Activated CD4-positive, alpha-beta T cell treated with anti-CD3 and anti-CD28 coated beads, Interleukin-2, amount 10 ng/mL, durations not matched to agents 24 days and 14 days (primary cell): ENCODE measurements at places on chromosomes 2 and 18. TPM values are rescaled to one million over a fixed set of nuclear protein-coding genes. Genes with fewer than 3 reads are reported as not detected.

Gene DSG3
- not detected in 2 replicates for total RNA-seq

Gene FOXI3
- total RNA-seq = not detected in 2 replicates

Gene ASAP2
- total RNA-seq = 0.40 and 0.83 TPM in 2 replicates

Gene CYTIP
- 320 and 321 TPM in 2 replicates for total RNA-seq

Gene ANKRD36B
- total RNA-seq = 40.0 and 40.1 TPM in 2 replicates

Gene HOXD4
- not detected in 2 replicates for total RNA-seq

Gene KCNG2
- total RNA-seq = not detected in 2 replicates

Gene CCDC148
- total RNA-seq = not detected in 2 replicates

Gene CXCR1
- total RNA-seq = not detected in 2 replicates

Gene AGXT
- total RNA-seq = not detected in 2 replicates

Gene ALKAL2
- 0.28 and 0.33 TPM in 2 replicates for total RNA-seq

Gene ASIC4
- total RNA-seq = not detected in 2 replicates

Gene WNT10A
- 0.12 and 0.28 TPM in 2 replicates for total RNA-seq

Gene DOK1
- 33.8 and 34.2 TPM in 2 replicates for total RNA-seq

Gene IL18R1
- 41.7 and 50.2 TPM in 2 replicates for total RNA-seq

Gene BBS5
- 4.3 and 4.7 TPM in 2 replicates for total RNA-seq

Gene PSMA8
- 0.80 and 0.93 TPM in 2 replicates for total RNA-seq

Gene GAL3ST2
- total RNA-seq = 0.52 and 1.2 TPM in 2 replicates

Gene ESPNL
- total RNA-seq = 0.07 and 0.26 TPM in 2 replicates

Gene REG3A
- total RNA-seq = not detected in 2 replicates

Gene TRAF3IP1
- 11.0 and 12.7 TPM in 2 replicates for total RNA-seq

Gene TWIST2
- not detected in 2 replicates for total RNA-seq

Gene SPATS2L
- 42.0 and 42.9 TPM in 2 replicates for total RNA-seq

Gene OSR1
- not detected in 2 replicates for total RNA-seq

Gene ACADL
- not detected in 2 replicates for total RNA-seq

Gene MC4R
- not detected in 2 replicates for total RNA-seq

Gene NOP58
- total RNA-seq = 221 and 228 TPM in 2 replicates
